ENCODE measurements at places on chromosomes 3 and 15.

GRCh38 chr3:190117981-190118380, 2.7 kb downstream of the P3H2 start:
- no peak for DNase-seq

DNA sequence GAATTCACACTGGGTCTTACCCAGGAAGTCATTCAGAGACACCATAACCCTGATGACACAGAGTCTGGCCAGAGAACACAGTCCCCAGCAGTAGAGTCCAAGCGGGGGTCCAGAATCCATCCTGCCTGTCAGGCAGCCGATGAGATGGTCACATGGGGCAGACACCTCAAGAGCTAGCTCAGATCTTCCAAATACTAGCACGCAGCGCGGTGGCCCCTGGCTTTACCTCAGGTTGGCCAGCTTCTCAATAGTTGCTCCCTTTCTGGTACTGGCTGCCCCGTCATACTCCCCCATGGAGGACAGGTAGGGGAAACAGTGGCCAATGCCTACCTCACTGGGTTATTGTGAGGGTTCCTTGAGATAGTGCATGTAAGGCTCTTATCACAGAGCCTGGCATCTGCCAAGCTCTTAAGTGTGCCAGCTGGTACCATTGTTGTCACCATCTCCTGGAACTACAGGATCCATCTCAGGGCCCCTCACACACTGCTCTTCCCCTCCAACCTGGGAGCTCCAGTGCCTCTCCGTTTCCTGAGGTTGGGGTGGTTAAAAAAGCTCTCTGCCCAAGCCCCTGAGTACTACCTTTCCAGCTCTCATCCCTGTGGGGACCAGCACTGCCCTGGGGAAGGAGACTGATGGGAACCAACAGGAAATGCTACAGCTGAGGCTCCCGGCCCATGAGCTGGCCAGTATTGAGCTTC, 3.5 kb upstream of the SLC28A1 start:
- no peak for DNase-seq

DNA sequence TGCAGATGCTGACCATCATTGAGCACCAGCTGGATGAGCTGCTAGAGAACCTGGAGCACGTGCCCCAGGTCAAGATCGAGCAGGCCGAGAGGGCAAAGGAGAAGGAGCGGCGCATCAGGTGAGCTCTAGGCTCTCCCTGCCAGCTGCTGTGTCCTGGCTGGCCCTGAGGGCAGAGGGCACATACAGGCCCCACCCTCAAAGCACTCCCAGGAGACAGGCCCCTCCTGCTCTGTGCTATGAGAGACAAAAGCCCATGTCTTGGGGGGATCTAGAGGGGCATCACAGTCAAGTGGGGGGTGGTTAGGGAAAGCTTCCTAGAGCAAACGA, 39.5 kb downstream of the CFAP100 start:
- no peak for DNase-seq

DNA sequence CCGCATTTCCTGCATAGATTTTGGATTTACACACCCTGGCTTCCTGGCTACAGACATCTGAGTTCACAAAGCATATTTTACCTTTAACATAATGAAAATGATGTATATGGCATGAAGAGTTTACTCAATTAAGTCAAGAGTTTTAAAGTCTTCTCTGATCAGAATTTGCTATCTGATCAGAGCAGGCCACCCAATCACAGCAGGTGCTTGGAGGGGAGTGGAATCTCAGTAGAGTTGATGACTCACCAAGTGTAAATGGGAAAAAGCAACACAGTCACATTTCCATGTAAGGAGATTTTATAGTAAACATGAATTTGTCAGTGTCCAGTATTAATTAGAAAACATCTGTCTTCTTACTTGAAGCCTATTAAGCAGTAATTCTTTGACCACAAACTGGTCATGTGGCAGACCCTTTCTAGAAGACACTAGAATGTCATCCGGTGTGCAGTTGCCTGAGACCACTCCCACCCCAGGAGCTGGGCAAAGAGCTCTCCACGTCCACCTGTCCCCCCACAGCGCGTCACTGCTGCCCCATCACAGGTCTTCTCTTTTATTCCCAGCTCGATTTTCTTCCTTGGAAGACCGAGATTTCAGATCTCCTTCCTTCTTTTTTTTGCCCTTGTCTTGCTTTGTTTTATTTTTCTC, 10.8 kb downstream of the MESD start:
- DNase-seq = no peak

DNA sequence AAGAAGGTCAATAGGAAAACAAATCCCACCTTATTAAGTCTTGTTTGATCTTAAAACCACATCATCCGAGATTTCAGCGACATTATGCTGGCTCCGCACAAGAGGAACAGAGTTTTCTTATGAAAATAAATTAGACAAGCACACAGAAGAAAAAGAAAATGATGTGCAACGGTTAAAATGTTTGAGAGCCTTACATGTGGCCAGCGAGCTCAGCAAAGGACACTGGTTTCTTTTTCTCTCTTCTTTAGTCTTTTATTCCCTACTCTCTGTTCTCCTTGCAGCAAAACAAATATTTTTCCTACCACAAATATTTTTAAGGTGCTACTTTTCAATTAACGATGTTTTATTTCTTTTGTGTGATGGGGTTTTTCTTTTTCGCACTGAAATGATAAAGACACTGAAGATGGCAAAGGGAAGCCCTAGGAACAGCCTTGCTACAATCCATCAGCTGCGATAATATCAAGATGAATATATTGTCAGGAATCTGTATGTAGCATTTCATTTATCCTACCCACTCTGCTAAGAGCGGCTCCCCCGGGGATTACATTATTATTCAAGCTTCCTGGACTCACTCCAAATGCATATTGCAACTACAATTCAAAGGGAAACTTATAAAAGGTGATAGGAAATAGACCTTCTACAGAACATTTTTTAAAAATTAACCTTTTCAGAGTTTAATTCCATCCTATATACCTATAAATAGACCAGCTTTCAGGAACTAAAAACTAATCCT, 72.9 kb downstream of the ANXA2 start:
- DNase-seq = no peak

DNA sequence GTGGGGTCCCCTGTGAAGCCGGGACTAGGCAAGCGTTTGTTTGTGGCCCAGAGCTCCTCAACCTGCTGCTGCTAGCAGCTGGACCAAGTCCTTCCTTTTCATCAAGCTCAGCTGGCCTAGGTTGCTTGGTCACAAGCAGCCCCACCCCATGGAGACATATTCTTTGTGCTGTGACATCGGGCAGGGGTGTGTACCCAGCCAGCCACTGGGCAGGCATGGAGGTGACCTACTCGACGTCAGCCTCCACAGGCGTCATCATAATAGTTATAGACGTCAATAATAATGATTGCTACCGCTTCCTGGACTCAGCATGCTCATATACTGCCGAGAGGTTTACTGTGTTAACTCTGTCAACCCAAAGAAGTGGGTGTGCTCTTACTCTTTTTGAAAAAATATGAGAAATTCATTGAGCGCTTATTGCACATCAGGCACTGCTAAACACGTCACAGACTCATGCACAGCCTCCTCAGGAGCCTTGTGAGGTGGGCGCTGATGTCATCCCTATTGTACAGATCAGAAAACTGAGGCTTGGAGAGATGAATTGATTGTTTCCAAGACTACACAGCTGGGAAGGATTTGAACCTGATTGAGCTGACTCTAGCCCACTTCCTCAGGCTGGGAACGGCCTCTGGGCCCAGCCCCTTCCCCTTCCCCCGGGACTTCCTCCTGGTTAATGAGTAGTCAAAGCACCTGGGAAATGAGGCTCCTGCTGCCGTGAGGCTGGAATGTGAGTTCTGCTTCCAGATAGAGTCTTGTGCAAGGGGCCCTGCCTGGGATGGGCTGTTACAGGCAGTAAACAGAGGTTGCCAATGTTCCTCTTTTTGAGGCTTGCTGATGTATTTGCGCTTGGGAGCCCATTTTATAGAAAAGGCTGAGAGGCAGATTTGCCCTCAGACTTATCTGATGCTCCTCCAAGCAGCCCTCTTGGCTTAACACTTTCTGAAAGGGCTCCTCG, 16.2 kb downstream of the SLC6A6 start:
- DNase-seq = no peak

- DNase-seq = peak; percentile 45
These were observed 52.2 kb downstream of the EXOG start for GRCh38 chr3:38548154-38548931.

DNA sequence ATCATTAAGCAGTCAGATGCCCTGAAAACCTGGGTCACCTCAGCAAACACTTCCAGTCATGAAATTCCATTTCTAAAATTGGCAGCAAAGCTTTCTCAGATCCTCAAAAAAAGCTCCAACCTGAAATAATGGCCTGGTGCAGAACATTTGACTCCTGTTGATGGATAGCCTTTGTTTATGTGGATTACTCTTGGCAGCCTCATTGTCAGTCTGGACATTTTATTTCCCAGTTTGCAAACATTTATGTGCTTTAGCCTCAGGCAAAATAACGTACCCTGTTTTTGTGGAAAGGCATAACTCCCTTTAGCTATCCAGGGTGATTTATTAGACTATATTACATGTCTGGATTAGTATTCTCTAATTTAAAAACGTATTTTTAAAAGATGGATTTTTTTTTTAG, 53.9 kb downstream of the PXYLP1 start:
- no peak for DNase-seq

- peak; percentile 17 for DNase-seq
These were observed 60.1 kb downstream of the KY start for GRCh38 chr3:134590766-134591165.

- DNase-seq = peak; percentile 9
These were observed 475.2 kb upstream of the EPHA3 start for GRCh38 chr3:88632226-88632625.

DNA sequence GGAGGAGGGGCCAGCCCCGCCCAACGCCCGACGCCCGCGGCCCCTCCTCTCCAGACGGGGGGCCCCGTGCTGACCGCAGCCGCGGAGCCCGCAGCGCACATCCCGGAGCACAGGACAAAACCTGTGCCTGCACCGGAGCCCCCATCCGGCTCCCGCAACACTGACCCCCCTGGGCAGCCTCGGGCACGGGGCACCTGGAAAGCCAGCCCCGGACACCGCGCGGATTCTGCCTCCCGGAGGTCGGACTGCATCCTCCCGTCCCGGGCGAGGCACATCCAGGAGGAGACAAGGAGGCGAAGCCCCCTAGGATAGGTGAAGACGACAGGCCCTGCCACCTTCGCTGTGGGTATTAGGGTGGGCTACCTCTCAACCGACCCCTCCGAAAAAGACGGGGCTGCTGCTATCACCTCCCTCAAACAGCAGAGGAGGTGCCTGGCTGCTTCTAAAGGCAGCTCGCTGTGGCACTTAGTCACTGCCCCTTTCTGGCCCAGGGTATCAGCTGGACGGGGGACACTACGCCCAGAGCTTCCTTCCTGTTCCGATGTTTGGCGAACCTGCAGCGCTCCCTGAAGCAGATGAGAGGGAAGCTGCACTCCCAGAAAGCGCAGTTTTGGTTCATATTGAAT, 10.6 kb downstream of the XXYLT1 start:
- DNase-seq = no peak

DNA sequence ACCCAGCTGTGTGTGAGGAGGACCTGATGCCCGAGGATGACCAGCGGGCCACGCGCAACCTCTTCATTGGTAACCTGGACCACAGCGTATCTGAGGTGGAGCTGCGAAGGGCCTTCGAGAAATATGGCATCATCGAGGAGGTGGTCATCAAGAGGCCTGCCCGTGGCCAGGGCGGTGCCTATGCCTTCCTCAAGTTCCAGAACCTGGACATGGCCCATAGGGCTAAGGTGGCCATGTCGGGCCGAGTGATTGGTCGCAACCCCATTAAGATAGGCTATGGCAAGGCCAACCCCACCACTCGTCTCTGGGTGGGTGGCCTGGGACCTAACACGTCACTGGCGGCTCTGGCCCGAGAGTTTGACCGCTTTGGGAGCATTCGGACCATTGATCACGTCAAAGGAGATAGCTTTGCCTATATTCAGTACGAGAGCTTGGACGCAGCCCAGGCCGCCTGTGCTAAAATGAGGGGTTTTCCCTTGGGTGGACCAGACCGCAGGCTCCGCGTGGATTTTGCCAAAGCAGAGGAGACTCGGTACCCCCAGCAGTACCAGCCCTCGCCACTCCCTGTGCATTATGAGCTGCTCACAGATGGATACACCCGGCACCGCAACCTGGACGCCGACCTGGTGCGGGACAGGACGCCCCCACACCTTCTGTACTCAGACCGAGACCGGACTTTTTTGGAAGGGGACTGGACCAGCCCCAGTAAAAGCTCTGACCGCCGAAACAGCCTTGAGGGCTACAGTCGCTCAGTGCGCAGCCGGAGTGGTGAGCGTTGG, 1.5 kb downstream of the RBM15B start:
- DNase-seq = no peak

DNA sequence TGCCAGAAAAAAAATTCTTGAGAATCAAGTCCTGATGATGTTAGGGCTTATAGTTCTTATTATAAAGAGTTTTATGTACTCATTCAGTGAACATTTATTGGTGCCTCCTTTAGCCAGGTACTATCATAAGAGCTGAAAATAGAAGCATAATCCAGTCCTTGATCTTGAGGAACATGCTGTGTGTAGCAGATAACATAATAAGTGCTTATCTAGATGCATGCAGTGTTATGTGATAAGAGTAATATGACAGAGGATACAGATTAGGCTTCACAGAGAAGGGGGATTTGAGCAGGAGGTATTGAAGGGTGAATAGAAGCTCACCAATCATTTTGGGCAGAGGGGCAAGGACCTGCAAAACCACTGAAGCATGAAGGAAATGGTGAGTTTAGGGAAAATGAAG, 1.1 kb downstream of the CCR2 start:
- DNase-seq = no peak

- peak; percentile 87 for DNase-seq
These were observed 108.5 kb upstream of the PFN2 start for GRCh38 chr3:150079029-150079739.

DNA sequence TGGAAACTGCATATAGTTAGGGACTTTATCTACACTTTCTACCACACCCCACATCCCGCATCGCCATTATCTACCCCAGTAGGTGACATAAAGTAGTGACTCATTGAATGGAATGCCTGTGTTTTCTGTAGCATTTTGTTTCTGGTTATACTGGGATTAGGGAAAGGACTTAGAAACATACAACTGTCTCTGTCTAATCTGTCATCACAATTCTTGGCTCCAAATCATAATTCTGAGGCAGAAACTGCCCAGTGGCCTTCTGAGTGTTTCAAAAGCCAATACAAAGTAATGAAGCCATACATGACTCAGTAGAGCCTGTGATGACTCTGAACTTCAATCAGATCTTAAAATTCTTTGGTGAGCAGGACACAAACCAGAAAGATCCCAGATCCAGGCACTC, 115.7 kb upstream of the CHRM5 start:
- DNase-seq = peak; percentile 40

Data from mammary epithelial cell (primary cell).